ENCODE measurements at places on chromosomes 2 and 18. TPM values are rescaled to one million over a fixed set of nuclear protein-coding genes. Genes with fewer than 3 reads are reported as not detected.

The BOLL gene
- not detected for total RNA-seq

DNA sequence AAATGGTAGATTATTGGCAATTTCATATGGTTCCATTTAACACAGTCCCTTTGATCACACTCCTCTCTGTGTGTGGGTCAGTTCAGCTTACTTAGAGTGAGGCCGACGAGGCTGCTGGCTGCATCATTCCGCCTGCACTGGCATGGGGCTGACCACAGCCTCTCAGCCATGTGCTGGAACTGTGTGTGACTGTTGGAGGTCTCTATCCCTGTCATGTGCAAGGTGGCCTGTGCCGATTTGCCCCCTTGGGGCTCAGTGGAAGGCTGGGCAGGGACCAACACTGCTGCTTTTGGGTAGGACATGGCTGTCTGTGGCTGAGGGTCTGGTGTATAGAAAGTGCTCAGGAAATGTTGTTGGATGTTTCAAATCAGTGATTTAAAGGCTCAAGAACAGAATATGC, 454.0 kb upstream of the HS6ST1 start:
- no peak for DNase-seq

DNA sequence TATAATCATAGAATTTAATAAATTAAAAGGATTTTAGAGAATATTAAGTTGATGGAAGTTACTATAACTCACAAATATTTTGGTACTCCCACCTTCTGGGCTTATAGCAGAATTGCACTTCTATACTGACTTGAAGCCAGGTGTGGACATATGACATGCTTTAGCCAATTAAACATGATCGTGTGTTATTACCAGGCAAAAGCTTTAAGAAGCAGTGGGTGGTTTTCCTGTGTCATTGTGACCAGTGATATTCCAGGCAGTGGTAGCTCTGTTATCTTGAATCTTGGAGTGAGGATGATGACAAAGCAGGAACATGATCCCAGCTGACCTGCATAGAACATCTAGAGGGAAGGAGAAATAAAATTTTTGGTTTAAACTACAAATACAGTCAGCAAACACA, 370.9 kb upstream of the ZEB2 start:
- peak; percentile 47 for DNase-seq

- DNase-seq, result peak; percentile 65
These were observed 186.8 kb upstream of the PGAP1 start for GRCh38 chr2:197113275-197113711.

DNA sequence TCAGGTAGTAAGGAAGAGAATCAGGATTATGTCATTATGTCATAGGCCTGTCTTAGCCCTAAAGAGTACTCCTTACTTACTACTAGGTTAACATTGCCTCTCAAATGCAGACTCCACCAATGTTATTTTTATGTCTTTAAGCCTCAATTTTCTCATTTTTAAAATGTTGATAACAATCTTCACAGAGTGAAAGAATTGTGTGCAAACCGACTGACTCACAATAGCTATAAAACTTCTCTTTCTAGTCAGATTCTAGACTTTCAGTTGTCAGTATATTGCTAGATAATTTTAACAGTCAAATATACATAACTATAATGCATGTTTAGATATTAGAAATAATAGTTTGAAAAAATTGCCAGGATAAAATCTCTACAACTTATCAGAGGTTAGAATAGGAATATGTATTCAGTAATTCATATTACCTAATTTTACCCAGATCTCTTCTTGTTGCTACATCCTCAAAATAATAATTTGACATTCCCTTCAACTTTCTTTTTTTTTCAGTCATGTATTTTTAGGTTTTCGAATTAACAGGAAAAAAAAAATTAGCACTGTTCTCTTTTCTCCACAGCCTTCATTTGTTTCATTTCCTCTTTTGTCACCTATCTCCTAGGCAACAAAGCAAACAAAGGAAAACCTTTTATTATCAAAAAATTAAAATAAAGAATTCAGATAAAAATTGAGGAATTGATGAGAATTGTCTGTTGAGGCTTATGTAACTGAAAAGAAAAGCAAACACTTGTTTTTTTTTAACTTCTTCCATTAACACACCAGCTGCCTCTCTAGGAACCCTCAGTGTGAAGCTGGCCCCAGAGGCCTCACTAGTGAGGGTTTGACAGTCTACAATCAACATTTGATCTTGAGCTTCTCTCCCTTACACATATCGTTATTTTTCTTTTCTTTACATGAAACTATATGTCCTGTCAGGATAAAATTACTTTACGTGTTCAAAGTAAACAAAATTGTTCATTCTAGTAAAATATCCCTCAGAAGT, 279.0 kb downstream of the CALCRL start:
- DNase-seq, result peak; percentile 63

The ACKR3 gene
- 17.9 TPM for total RNA-seq

GRCh38 chr2:113965644-113966043, 75.8 kb downstream of the ACTR3 start:
- DNase-seq, result peak; percentile 45

- peak; percentile 84 for DNase-seq
These were observed 1848.6 kb upstream of the CELF4 start for GRCh38 chr18:39414009-39414700.

The IL36G gene
- total RNA-seq, result not detected

GRCh38 chr2:217199255-217199630, 339.4 kb upstream of the TNP1 start:
- no peak for DNase-seq

All from lung microvascular endothelial cell (primary cell).